ENCODE measurements at places on chromosomes 5 and 9. TPM values are rescaled to one million over a fixed set of nuclear protein-coding genes. Genes with fewer than 3 reads are reported as not detected.

SOHLH1 gene
- not detected for total RNA-seq

DOCK2 gene
- 11.6 TPM for total RNA-seq

SAXO1 gene
- total RNA-seq = not detected

FST gene
- 10.5 TPM for total RNA-seq

BOD1 gene
- 70.7 TPM for total RNA-seq

OR2V2 gene
- total RNA-seq = not detected

FBN2 gene
- total RNA-seq = 1,312 TPM

FRMPD1 gene
- total RNA-seq = not detected

FAM163B gene
- total RNA-seq = not detected

COX7C gene
- total RNA-seq = 423 TPM

- no peak for DNase-seq
Measured at GRCh38 chr5:74275171-74275992, 365.1 kb downstream of the ENC1 start.

GRCh38 chr5:9316041-9316440 is 229.8 kb downstream of the SEMA5A start:
- no peak for DNase-seq

DNA sequence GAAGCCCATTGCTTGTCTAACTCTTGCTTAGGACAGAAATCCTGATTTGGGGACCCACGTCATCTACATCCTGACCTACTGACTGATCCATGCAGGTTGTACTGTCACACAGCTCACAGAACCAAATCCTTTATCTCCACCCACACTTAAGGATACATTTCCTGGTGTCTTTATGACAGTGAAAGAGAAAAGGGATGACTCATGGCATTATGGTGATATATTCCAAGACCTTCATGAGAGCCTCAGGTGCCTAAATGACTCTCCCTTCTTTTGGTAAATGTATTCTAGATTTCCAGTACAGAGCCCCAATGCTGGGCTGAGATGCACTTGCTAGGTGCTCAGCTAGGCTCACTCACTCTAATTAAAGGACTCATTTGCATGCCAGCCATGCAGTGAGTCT is 26.0 kb upstream of the DMRT2 start:
- DNase-seq = no peak

GRCh38 chr9:99011161-99011709 is 67.5 kb downstream of the COL15A1 start:
- DNase-seq = no peak

- no peak for DNase-seq
Measured at GRCh38 chr9:104386425-104387069, 117.5 kb upstream of the OR13F1 start.

DNA sequence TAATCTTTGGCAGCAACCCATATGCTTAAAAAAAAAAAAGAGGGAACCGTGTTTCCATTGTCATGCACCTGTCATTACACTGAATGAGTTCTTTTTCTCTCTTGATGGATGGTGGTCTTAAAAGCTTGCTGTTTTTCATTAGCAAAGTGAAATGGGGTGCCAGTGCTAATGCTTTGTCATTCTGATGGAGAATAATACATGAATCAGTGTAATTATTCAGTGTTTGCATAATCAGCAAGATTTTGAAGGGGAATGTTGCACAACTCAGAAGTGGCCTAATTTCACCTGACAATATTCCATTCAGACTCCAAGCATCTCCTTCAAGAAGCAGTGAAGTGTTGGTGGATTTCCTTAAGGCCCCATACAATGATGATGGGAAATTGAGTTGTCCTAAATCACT is 38.1 kb downstream of the MAP1B start:
- DNase-seq = no peak

DNA sequence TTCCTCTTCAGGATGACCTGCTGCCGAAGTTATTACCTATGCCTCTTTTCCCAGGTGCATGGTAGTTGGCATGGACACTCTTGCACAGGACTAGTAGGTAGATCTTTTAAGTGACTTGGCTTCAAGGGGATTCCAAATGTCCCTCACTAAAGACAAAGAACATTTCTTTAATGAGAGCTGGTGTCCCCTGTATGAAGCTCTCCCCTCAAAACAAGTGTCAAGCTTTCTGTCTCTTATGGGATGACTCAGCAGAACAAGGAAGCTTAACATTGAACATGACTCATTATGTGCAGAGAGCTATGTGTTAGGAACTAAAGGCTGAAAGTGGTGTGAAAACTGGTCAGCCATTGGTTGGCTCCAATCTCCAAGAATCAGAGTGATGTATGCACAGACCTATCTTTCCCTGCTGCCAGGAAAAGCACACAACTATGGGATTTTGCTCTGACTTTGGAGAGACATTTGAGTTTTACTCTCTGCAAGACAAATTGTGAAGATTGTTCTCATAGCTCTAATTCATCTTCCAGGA is 120.5 kb downstream of the PRDM6 start:
- DNase-seq = no peak

- no peak for DNase-seq
Measured at GRCh38 chr9:133845440-133845839, 107.3 kb upstream of the SARDH start.

- DNase-seq = peak; percentile 46
Measured at GRCh38 chr5:157294407-157295091, 28.6 kb downstream of the CYFIP2 start.

DNA sequence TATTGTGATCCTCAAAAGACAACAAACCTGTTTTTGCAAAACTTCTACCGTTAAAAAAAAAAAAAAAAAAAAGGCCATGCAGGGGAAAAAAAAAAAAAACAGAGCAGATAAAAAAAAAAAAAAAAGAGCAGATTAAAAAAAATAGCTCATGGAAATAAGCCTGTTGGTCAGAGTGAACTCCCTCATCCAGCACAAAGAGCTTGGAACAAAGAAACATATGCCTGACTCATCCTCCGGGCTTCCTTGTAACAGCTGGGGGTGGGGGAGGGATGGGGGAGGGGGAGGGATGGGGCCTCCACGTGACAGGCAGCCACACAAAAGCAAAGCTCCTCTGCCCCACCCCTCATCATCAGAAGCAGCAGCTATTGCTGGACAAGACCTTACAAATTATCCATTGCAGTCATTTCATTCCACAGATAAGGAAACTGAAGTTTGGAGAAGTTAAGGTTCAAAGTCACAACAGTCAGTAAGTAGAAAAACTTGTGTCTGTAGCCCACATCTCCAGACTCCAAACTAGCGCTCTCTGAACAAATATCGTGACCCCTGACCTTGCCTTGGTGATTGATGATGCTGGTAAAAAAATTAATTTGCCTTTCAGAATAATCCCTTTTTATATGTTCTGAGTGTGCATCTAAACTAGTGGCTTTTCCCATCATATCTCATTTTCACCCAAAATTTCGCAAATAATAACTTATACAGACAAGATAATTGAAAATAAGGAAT is 38.9 kb downstream of the SLC35D2 start:
- no peak for DNase-seq

- no peak for DNase-seq
Measured at GRCh38 chr5:9787861-9788600, 157.9 kb upstream of the TAS2R1 start.

- DNase-seq = no peak
Measured at GRCh38 chr5:75690669-75691068, 26.6 kb downstream of the POC5 start.

DNA sequence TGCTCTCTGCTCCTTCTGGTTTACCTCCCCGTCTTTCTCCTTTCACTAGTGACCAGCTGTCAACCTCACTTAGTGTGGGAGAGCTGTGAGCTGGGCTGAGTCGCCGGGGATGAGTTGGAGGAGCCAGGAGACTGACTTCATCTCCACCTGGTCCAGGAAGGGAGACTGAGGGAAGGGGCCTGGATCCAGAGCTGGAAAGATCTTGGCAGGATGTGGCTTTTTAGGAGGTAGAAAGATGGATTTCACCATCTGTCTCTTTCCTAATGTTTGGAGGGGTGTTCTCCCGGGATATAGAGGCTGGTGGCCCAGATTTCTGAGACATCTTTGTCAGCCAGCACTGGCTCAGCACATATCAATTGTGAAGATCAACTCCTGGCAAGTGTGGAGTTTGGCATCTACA is 37.1 kb upstream of the TNC start:
- no peak for DNase-seq

GRCh38 chr5:169696621-169697510 is 59.8 kb downstream of the DOCK2 start:
- no peak for DNase-seq

- no peak for DNase-seq
Measured at GRCh38 chr9:16112116-16112515, 559.3 kb downstream of the CCDC171 start.

DNA sequence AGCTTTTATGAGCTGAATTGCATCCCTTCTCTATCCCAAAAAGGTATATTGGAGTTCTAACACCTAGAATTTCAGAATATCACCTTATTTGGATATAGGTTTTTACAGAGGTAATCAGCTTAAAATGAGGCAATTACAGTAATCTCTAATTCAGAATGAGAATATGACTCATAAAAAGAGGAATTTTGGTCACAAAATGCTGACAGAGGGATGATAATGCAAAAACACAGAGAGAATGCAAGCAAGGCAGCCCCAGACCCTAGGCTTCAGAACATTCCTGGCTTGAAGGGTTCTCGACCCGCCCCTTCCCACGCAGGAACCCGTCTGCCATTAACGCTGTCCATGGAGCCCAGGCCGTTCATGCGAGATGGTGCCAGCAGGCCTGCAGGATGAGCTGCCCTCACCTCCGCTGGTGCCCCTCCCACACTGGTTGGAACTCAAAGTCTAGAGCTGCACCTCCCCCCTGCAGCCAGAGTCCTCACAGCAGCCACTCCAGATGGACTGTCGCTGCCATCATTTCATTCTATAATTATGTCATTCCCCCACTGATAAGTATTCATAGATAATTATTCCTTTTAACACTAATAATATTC is 1173.4 kb upstream of the ACO1 start:
- no peak for DNase-seq

DNA sequence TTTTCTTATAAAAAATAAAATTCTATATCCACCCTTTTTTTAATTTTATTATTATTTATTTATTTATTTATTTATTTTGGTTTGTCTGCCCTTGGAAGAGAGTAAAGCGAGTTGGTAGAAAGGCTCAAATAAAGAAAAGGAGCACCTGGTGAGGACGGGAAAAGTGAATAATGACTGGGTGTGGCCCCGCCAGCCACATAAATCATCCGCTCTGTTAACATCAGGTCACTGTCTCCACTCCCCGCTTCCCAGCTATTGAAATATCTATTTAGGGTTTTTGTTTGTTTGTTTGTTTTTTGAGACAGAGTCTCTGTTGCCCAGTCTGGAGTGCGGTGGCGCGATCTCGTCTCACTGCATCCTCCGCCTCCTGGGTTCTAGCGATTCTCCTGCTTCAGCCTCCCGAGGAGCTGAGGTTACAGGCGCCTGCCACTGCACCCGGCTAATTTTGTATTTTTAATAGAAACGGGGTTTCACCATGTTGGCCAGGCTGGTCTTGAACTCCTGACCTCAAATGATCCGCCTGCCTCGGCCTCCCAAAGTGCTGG is 844 bp downstream of the POLR3G start:
- no peak for DNase-seq

- DNase-seq = peak; percentile 46
Measured at GRCh38 chr5:177195307-177195952, 61.9 kb downstream of the NSD1 start.

DNA sequence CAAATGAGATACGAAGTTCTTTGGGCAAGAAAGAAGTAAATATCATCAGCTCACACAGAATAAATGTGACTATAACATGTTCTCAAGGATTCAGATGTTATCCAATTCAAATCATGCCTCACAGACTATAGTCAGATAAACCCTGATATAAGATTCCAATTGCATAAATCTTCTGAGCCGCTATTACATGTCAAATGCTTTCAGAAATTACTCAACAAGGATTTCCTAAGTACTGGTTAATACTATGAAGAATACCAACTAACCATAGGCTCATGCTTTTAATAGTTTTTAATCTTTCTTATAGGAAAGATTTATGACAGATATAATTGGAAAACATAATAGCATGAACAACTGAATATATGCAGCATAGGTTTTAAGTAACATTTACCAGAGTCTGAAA is 73.6 kb downstream of the BAAT start:
- DNase-seq = no peak

DNA sequence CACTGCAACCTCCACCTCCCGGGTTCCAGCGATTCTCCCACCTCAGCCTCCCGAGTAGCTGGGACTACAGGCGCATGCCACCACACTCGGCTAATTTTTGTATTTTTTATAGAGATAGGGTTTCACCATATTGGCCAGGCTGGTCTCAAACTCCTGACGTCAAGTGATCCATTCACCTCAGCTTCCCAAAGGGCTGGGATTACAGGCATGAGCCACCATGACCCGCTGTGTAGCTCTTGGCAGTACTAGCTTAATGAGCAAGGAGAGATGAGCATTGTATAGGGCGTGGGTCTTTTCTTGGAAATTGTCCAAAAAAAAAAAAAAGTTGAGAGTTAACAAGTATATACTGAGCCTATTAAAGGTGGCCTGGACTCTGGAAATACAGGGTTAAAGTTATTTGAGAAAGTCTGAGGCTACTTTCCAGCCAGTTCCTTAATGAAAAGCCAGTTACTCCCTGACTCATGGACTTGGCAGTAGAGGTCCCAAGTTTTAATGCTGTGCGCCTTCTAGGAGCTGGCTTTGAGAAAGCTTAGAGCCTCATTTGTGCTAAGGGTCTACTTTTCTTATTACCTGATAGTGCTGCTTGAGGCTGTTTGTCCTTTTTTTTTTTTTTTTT is 4.2 kb upstream of the FGF18 start:
- DNase-seq = no peak

GRCh38 chr5:123104607-123105006 is 15.6 kb downstream of the PRDM6 start:
- DNase-seq = no peak

GRCh38 chr5:71891856-71892255 is 172.8 kb downstream of the CARTPT start:
- no peak for DNase-seq

DNA sequence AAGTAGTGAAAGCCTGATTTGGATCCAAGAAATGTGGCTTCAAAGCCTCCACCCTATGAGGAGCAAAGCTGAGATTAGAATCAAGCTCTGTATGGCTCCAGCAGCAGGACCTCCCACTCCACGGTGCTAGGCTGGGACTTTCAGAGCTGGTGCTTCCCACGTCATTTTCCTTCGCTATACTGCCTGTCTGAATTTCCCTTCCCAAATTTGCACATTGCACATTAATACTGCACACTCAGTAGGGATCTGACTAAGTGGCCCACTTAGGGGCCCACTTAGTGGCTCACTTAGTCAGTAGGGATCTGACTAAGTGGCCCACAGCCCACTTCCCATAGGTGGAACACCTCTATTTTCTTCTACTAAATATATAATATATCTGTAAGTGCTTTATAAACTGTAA is 14.1 kb upstream of the SPDL1 start:
- no peak for DNase-seq

- no peak for DNase-seq
Measured at GRCh38 chr9:82424599-82425120, 436.1 kb downstream of the SPATA31D1 start.

GRCh38 chr5:71786337-71787055 is 67.4 kb downstream of the CARTPT start:
- DNase-seq = no peak

Measured in osteocyte (in vitro differentiated cells).